ENCODE measurements at places on chromosomes 7 and 10. TPM values are rescaled to one million over a fixed set of nuclear protein-coding genes. Genes with fewer than 3 reads are reported as not detected.

FRMPD2 gene
- total RNA-seq: 0.73 TPM

GRCh38 chr10:14244147-14244546, 86.6 kb downstream of the FRMD4A start:
- no peak for DNase-seq

- no peak for DNase-seq
Observed at GRCh38 chr10:122190176-122190943, 80.7 kb upstream of the BTBD16 start.

- no peak for DNase-seq
Observed at GRCh38 chr7:129502708-129503685, 666 bp downstream of the SMKR1 start.

- no peak for DNase-seq
Observed at GRCh38 chr7:157580324-157580723, 243.5 kb downstream of the DNAJB6 start.

DNA sequence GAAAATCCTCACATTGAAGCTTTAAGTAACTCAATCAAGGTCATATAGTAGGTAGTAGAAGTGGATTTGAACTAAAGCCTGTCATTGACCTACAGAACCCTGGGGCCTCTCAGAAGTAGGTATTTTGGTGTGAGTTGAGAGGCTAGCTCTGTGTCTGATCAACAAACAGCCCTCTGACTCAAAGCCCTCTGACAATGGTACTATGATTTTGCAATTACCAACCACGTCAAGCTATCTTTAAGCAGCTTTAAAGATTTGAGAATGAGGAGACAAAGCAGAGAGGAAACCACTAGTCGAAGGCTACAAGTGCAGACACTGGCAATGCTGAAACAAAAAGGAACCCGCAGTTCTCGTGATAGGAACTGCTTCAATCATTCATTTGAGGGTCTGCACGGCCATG, 19.0 kb upstream of the PDE1C start:
- DNase-seq: no peak

DDIT4 gene
- 142 TPM for total RNA-seq

CCAR1 gene
- 49.1 TPM for total RNA-seq

PPP1R17 gene
- not detected for total RNA-seq

GRCh38 chr7:73812996-73813395, 17.8 kb upstream of the CLDN4 start:
- DNase-seq: no peak

GRCh38 chr7:157318015-157318706, 18.6 kb upstream of the DNAJB6 start:
- DNase-seq: no peak

- no peak for DNase-seq
Observed at GRCh38 chr7:45691155-45691656, 117.0 kb downstream of the ADCY1 start.

CLRN3 gene
- total RNA-seq: 62.3 TPM

DNA sequence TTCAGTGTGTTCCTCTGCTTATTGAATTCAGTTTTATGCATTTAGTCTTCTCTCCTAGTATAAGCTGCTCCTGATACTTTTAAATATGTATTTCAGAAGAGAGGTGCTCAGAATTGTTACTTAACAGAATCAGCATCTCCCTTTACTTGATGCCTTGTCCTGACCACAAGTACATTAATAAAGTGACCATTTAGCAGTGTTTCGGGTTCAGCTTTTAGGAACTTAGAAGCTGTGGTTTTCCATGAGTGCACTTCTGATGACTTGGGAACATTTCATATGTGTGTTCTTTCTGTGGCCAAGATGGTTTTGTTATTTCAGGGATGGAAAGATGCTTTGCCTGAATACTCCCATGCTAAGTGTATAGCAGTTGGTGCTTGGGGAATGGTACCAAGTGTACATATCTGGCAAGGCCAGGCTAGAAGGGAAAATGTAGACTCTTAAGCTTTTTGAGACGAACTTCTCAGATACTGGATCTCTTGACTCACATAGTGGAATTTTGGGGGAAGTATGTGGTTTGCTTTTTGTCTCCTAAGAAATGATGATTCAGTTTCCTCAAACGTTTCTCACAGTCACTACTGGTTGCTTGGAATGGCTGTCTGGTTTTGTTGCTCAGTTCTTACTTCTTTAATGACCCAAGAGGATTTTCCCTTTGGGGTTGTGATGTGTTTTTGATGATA, 17.2 kb downstream of the SGPL1 start:
- DNase-seq: no peak
